ENCODE measurements at places on chromosomes 4 and X.

DNA sequence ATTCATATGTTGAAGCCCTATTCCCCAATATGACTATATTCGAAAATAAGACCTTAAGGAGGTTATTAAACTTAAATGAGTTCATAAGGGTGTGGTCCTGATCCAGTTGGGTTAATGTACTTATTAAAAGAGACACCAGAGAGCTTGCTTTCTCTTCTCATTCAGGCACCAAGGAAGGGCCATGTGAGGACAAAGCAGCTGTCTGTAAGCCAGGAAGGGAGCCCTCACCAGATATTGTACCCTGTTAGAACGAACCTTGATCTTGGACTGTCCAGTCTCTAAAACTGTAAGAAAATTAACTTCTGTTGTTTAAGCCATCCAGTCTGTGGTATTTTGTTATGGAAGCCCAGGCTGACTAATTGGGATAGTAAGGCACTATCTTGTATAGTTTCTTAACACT, 9.1 kb upstream of the YTHDC1 start:
- DNase-seq: no peak

DNA sequence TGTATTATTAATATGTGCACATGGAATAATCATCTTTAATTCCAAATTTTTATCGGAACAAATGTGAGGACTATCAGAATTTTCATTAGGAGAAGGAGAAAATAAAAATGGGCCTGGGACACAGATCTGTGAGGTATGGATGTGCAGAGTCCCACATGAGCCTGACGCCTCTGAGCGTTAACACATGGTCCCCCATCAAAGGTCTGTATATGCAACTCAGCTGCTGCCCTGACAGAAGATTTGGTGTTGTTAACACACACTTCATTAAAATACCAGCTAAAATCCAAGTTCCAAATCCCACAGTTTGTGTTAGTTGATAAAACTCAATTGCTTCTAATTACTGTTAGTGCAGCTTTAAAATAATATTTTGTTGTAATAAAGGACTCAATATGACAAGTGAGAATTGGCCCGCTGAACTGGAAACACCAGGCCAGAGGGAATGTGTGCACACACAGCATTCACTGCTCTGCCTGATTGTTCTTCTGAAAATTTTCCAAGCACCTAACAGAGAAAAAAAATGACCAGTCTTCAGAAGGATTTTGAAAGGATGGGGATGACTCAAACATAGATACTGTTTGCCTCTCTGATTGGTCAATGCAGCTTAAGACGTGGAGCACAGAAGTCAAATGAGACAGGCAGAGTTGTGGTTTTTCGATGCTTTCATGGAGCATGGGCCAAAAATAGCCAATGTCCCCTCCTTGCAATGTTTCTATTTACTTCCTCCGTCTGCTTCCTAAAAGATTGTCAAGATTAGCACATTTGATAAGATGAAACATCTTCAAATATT, 266.6 kb downstream of the NKX6-1 start:
- no peak for DNase-seq

DNA sequence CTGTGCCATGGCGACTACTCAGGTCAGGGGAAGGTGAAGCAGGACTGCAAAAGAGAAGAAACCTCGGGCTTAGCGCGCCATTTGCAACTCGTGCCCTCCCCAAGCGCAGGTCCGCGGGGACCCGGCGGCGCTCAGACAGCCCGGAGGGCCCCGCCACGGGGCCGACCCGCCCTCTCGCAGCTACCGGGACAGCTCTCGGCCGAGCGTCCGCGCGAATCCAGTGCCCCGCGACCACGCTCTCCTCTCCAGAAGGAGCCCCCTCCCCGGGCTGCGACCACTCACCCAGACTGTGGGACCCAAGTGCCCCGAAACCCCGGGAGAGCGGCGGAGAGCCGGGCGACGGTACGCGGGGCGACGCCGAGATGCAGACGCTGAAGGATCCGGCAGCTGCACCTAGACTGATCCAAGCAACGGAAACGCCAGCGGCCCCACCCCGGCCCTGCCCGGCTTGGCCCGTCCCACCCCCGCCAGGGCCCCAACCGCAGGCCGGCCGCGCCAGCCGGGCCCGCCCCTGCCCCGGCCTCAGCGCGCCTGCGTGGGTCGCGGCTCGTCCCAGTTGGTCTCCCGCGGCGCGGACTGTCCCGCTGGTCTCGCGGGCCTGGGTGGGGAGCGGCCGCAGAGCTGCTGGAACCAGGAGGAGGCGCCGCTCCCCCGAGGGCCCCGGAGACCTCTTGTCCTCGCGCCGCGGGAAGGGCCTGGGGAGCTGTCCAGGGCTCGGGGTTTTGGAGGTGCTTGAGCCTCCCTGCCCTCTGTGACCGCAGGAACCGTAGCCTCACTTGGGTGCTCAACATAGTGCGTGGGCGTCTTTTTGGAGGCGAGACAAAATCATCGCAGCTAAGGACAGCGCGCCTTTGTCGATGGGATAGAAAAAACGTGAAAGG, at the start of gene ANXA5:
Gene ANXA5 (minus strand): TSS at position 400 of the 881 bp plus-strand sequence. CDS start 391 bp downstream, at position 9.
- DNase-seq: peak; percentile 47

DNA sequence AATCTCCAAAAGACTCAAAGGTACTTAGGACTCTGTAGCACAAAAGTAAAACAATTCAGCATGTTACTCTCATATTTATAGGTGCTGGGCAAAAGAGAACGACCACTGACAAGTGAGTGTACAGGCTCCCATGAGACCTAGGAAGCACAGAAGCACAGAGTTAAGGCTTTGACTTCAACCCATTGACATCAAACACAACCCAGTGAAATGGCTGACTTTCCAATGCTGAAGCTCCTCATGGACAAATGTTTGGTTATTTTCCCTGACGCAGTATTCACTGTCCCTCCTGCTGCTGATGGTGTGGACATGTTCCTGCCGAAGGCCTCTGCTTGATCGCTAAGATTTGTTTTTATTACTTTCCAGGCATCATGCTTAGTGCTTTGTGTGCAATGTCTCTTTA, 148.7 kb downstream of the TSPAN5 start:
- DNase-seq: no peak

GRCh38 chrX:123740006-123740405, 7.2 kb upstream of the THOC2 start:
- DNase-seq: no peak

GRCh38 chrX:115233497-115234455, at the start of gene LRCH2:
LRCH2 (minus strand) TSS chrX:115234096; CDS start chrX:115234041, 55 bp downstream.
- DNase-seq: no peak
